ENCODE measurements at places on chromosomes 5 and 9. TPM values are rescaled to one million over a fixed set of nuclear protein-coding genes. Genes with fewer than 3 reads are reported as not detected.
A peak's percentile ranks its signal among the peaks of the same experiment; 100 is the strongest.

DNA sequence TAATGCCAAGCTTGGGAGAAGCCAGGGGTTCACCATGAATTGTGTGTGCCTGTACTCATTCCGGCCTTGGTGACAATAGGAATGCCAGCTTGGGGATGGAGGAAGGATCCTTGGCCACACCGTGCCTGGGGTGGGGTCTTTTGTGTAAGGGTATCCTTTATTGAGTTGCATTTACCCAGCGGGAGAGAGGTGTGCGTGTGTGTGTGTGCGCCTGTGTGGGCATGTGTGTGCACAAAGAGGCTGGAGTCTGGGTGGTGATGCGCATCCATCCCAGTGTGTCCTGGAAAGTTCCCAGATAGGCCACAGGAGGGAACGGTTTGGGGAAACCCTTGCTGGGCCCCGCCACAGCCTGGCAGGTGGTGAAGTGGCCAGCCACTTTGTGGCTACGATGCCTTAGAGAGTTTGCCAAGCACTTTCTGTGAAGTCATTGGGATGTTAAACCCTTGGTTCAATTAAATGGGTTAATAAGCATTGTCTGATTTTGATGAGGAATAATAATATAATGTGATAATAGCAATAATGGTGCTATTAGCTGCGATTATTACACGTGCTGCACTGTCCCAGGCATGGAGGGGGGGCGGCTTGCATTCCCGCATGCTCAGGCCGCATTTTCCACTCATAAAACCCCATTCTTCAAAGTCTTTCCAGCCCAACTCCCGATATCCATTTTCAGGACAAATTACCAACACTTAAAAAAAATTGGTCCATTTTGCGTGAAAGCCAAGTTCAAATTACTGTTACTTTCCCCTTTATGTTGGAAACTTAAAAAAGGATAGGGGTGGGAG lies 13.7 kb downstream of the PITX1 start:
- H3K36me3 ChIP-seq = no peaks in the 10 kb centered on the region
- no peaks in the 10 kb centered on the region for H3K27me3 ChIP-seq
- H3K4me1 ChIP-seq = peaks cover 4% of the 10 kb centered on the region
- no peak overlapping the region for H3K4me3 ChIP-seq
- H3K27ac ChIP-seq = no peak overlapping the region

The MOB3B gene
- total RNA-seq = 1.2 TPM

GRCh38 chr5:153402550-153402949 lies 87.9 kb upstream of the GRIA1 start:
- no peaks in the 10 kb centered on the region for H3K27me3 ChIP-seq
- no peaks in the 10 kb centered on the region for H3K4me1 ChIP-seq
- DNase-seq = no peak
- H3K36me3 ChIP-seq = no peaks in the 10 kb centered on the region
- H3K4me3 ChIP-seq = no peak overlapping the region
- H3K27ac ChIP-seq = no peak overlapping the region

GRCh38 chr5:74396913-74397622 lies 243.5 kb downstream of the ENC1 start:
- H3K4me3 ChIP-seq = no peak overlapping the region
- H3K4me1 ChIP-seq = peaks cover 9% of the 10 kb centered on the region
- no peak for DNase-seq

DNA sequence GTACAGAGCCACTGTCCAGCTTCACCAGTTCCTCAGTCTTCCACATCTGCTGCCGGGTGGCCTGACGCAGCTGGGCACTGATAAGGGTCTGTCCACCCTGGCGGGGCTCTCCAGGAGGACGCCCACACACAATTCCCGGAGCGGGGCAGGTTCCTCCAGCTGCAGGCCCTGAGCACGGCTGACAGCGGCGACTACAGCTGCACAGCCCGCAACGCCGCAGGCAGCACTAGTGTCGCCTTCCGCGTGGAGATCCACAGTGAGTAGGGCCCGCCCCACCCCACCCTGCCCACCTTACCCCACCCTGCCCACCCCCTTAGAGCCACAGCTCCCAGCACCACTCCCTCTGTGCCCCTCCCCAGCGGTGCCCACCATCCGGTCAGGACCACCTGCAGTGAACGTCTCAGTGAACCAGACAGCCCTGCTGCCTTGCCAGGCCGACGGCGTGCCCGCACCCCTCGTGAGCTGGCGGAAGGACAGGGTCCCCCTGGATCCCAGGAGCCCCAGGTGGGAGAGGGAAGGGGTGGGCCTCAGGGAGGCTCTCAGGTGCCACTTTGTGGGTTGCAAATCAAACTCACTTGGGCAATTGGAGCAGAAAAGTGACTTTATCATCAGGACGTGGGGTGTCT lies 48.8 kb upstream of the ASS1 start:
- no peak overlapping the region for H3K27ac ChIP-seq
- H3K4me1 ChIP-seq = peaks cover 5% of the 10 kb centered on the region
- no peaks in the 10 kb centered on the region for H3K27me3 ChIP-seq
- H3K4me3 ChIP-seq = no peak overlapping the region

- H3K4me3 ChIP-seq = peak overlapping the region; percentile 60
- peak overlapping the region; percentile 48 for H3K27ac ChIP-seq
- no peak for DNase-seq
These were observed 682 bp upstream of the SPTAN1 start for GRCh38 chr9:128551657-128552152.

DNA sequence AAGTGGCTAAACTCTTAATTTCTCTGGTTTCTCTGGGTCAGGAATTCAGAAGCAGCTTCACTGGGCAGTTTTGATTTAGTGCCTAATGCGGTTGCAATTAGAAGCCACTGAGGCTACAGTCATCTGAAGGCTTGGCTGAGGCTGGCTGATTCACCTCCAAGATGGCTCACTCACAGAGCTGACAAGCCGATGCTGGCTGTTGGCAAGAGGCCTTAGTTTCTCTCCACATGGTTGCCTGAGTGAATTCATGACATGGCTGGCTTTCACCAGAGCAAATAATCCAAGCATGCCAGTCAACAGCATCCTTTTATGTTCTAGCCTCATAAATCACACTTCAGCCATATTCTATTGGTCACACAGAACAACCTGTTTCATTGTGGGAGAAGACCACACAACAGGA lies 2.8 kb upstream of the CDK7 start:
- peaks cover 10% of the 10 kb centered on the region for H3K36me3 ChIP-seq
- DNase-seq = no peak
- no peak overlapping the region for H3K4me3 ChIP-seq
- H3K27ac ChIP-seq = no peak overlapping the region
- no peaks in the 10 kb centered on the region for H3K4me1 ChIP-seq
- no peaks in the 10 kb centered on the region for H3K27me3 ChIP-seq

The COL15A1 gene
- 0.15 TPM for total RNA-seq

DNA sequence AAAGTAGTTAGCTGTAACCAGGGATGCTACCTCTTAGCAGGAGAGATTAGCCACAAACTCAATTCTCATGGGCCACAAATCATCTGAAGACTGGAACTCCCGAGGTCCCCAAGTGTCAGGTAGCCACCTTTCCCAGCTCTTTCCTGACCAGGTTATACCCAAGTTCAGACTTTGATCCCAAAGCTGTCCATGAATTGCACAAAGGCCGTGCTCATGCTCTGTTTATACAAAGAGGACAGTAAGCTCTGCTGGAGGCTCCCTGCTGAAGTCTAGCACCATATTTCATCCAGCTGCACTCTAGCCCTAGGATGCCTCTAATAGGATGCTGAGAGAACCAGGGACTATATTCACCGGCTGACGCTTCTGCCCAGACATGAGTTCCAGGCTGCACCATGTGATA lies 271.0 kb upstream of the ADAMTSL1 start:
- H3K27me3 ChIP-seq = no peaks in the 10 kb centered on the region
- H3K4me1 ChIP-seq = no peaks in the 10 kb centered on the region

Measured in HCT116 (cell line).